ENCODE measurements at places on chromosomes 1 and 21. TPM values are rescaled to one million over a fixed set of nuclear protein-coding genes. Genes with fewer than 3 reads are reported as not detected.

DNA sequence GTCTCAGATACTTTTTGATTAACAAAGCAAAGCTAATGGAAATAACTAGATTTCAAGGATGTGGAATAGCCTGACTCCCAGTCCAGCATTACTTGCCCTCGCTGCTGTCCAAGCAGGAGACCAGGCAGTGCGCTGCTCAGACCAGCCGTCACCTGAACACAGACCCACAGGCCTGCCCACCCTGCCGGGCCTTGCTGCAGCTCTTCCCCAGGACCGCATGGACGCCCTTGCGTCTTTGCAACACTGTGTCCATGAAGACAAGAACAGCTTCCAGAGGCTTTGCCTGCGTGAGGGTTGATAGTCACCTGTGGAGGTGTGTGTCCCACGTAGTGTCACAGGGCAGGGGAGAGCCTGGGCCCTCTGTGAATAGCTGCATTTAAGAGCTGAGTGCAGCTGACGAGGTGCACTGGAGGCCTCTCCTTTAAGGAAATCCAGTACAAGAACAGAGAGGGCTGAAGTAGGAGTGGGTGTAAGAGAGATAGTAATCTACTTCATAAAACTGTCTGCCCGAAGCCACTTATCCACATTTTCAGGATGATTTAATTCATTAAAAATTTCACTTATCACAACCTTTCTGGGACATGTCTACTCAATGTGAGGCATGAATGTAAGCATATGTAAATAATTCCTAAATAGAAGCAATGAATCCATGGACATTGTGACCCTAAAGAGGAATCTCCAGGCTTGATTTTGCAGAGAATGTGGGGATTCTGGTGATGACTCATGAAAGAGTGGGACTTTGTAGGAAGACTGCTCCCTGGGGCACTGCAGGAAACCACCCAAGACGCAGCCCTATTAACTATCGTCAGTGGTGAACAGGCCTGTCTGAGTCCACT lies 176.2 kb upstream of the RAB4A start:
- DNase-seq = no peak

GRCh38 chr1:2985067-2985561 lies 36.2 kb upstream of the ACTRT2 start:
- DNase-seq = no peak

DNA sequence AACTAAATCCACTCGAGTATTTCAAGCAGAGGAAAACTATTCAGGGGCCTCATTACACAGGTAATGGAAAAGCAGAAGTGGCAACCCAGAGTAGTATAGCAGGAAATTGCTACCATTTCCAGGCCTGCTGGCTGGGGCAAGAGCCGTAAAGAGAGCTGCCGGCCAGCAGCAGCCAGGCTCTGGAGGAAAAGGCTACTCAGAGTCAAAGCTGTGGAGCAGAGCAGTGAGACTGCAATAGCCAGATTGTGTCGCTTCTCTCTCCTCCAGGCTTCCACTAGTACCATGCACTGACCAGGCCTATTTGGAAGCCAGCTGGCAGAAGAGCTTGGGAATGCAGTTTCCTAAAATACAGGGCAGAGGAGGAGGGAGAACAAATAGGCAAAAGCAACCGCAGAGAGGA lies 155.5 kb downstream of the OMA1 start:
- no peak for DNase-seq

TCHHL1 gene
- total RNA-seq = not detected

VANGL2 gene
- not detected for total RNA-seq

SPRR2B gene
- not detected for total RNA-seq

DNA sequence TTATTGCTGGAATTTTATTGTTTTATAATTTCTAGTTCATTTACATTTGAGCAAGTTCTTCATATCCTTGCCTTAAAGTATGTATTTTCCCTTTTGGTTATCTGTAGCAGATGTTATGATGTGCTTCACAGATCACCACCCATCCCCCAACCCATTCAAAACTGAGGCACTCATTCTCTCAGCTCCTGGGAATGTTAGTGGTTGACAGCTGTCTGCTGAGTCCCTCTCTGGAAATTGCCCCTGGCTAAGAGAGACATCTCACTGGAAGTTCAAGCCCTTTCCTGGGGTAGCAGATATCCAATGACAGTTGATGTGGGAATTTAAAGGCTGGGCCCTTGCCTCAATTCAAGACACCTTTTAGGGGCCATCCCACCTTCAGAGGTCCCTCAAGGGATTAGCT lies 4.3 kb upstream of the DPYD start:
- no peak for DNase-seq

DNA sequence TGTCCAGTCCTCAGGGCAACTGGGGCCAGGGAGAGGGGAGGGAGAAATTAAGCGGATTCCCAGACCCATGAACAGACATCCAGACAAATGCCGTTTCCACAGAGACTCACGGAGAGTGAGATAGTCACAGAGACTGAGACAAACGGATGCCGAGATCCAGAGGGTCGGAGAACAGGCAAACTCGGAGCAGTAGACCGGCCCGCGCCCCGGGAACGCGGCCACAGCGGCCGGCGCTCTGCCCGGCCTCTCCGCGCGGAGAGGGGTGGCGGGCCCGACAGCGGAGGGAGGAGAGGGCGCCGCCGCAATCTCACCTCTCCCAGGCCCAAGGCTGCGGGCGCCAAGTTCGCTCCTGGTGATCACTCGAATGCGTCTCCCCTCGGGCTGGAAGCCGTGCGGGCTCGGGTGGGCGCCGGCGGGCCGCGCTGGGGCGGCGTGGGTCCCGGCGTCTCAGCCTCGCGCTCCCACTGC lies 831 bp upstream of the FOXD2 start:
- peak; percentile 8 for DNase-seq

ALX3 gene
- total RNA-seq = 1.6 TPM

DNA sequence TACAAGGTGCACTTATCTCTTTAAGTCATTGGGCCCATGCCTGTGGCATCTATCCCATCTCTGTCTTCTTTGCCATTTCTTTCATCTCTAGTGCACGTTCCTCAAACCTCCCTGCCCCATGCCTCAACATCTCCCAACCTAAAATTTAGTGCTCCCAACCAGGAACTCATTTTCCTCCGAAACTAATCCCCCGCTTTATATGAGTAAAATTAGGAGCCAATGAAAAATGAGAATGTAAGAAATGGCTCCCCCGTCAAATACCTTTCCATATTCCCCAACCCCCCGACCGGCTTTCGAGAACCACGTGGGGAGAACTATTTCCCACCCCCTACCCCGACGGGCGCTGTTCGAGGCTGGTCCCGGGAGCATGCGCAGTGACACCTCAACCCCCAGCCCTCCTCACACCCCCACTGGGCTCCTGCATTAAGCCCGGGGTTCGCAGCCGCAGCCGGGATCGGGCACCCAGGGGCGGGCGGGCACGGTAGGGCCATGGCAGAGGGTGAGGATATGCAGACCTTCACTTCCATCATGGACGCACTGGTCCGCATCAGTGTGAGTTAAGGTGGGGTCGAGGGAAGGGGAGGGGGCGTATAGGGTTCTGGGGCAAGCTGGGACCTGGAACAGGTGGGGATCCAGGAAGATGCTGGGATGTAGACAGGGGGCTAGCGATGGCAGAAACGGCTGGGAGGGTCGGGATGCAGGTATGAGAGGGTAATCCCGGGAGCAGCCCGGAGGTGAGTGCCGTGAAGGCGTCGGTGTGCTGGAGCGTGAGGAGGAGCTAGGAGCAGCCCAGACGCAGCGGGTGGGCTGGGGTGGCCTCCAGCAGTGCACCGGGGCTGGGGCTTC lies at the start of gene TRIM46:
Gene TRIM46, plus strand, starts transcription at position 372 of the 846 bp plus-strand sequence. Its CDS starts 118 bp downstream, at position 490.
- DNase-seq = peak; percentile 40

AKR7A3 gene
- total RNA-seq = 0.29 TPM

- no peak for DNase-seq
Observed at GRCh38 chr1:30452925-30453324, 270.5 kb downstream of the MATN1 start.

GRCh38 chr21:38220270-38220737 lies 36.5 kb upstream of the KCNJ15 start:
- no peak for DNase-seq

ACTN2 gene
- not detected for total RNA-seq

NBPF20 gene
- 3.0 TPM for total RNA-seq

GRCh38 chr1:59505596-59506028 lies 208.7 kb downstream of the FGGY start:
- DNase-seq = no peak

- no peak for DNase-seq
Observed at GRCh38 chr1:36465731-36466369, 1.7 kb upstream of the MRPS15 start.

CCDC18 gene
- 6.0 TPM for total RNA-seq

DNA sequence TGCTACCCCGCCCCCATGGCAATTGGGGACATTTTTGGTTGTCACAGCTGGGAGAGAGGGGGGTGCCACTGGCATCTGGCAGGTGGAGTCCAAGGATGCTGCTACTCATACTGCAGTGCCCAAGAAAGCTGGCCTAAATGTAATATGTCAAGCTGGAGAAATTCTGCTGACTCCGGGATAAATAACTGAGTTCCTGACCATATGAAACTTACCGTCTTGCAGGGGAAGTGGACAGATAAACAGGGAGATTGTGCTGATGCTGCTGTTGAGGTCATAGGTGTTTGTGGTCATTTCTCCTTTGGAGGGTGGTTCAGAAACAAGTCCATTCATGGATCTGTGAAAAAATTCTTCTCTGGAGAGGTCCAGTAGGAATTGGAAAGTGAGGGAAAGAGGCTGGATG lies 54.4 kb downstream of the KAZN start:
- no peak for DNase-seq

- no peak for DNase-seq
Observed at GRCh38 chr1:156816561-156817328, at the start of gene SH2D2A. SH2D2A (minus strand) TSS chr1:156816848; CDS start chr1:156816708, 140 bp downstream.

- DNase-seq = peak; percentile 45
Observed at GRCh38 chr1:234149217-234149616, 224.0 kb upstream of the COA6 start.

DNA sequence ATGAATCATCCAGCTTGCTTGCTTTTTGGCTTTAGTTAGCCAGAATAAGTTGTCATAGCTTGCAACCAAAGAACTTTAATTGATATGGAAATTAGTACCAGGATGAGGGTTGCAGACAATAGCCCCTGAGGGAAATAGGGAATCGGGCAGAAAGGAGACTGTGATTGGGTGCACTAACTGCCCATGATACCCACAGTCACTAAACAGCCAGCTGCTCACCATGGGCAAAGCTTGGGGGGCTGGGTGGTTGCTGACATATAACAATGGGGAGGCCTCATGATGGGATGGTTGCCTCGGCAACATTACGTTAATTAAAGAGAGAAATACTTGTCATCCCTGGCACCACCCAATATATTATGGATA lies 17.8 kb upstream of the PLA2G2E start:
- DNase-seq = no peak

GRCh38 chr1:213053455-213053854 lies 2.4 kb downstream of the RPS6KC1 start:
- DNase-seq = no peak

CELA2B gene
- total RNA-seq = not detected

DNA sequence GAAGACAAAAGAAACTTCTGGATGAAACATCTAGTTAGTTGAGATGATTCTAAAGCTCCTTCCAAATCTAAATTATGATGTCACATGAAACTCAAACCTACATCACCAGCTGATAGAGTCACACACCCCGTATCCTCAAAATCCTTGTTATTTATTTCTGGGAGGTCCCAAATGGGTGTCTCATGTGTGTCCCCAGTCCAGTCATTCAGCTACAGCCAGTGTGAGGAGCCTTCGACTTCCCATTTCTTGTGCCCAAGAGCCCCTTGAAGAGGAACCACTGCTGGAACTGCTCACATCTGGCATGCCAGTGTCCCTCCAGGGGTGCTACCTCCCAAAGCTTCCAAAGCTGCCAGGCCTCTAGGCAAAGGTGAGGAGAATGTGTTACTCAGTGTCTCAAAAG lies 32.5 kb upstream of the KCNA3 start:
- no peak for DNase-seq

GRCh38 chr1:187838335-187839293 lies 1009.9 kb downstream of the PLA2G4A start:
- DNase-seq = no peak

ERG gene
- not detected for total RNA-seq

PLA2G2E gene
- not detected for total RNA-seq

OVAAL gene
- total RNA-seq = not detected

- DNase-seq = no peak
Observed at GRCh38 chr1:192941722-192942411, 117.3 kb downstream of the UCHL5 start.

GRCh38 chr1:52928015-52928404 lies 934 bp downstream of the SCP2 start:
- DNase-seq = no peak

DNA sequence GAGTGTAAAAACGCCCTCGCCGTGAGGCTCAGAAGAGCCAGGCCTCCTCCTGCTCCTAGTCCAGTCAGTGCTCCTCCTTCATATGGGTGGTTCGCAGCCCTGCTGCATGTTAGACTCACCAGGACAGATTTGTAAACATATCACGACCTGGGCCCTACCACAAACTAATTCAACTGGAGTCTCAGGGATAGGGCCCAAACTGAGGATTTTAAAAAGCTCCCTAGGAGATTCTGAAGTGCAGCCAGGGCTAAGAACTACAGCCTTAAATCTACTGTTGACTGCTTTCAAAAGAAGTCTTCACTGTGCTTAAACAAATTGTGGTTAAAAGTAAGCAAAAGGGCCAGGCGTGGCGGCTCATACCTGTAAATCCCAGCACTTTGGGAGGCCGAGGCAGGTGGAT lies 57.0 kb downstream of the CAMTA1 start:
- DNase-seq = no peak

GRCh38 chr1:243890576-243890975 lies 40.5 kb upstream of the AKT3 start:
- DNase-seq = peak; percentile 69

FAM72D gene
- 0.81 TPM for total RNA-seq

DNA sequence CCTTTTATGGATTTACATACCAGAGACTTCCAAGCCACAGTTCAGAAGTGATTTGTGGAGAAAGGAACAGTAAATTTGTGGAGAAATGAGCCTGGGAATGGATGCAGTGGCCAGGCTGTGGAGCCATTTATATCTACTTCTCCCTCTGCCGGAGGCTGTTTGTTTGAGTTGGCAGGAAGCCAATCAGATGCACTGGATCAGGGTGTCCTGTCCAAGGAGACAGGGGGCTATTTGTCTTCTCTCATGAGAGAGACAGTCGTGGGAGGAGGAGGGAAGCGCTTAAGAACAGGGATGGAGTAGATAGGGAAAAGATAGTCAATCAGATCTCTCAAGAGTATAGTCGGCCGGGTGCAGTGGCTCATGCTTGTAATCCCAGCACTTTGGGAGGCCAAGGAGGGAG lies 2.8 kb upstream of the HAPLN2 start:
- DNase-seq = peak; percentile 62

DNA sequence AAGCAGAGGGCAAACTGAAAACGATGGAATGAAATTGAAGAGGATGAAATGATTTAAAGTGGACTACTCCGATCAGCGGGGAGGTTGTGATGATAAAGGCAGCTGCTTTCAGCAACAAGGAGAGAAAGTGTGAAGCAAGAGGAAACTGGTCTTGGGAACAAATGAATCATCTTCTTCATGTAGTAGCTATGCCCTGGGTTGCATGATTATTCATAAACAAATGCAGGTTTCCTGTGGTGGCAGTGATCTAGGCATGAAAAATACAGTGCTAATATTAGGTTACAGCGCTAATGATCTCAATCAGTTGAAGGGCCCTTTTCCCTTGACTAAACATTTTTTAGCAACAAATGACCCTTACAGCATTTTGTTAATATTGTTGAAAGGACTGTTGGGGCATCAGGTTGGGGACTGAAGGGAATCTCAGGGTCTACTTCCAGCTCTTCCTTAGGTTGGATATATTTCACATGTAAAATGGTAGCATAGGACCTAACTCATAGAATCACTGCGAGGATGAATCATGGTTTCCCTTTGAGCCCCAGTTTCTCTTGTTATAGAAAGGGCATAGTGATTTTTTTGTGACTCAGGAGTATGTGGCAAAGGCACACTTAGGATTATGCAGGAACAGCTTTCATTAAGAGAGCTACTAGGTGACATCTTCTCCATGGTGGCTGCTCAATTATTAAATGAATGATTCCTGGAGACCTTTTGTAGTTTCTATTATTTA lies 1.9 kb upstream of the ZFYVE9 start:
- peak; percentile 83 for DNase-seq

SPRR2G gene
- not detected for total RNA-seq
